T-helper 2 cell (primary cell): ENCODE measurements at places on chromosomes 1 and 21.
A peak's percentile ranks its signal among the peaks of the same experiment; 100 is the strongest.

- DNase-seq, result no peak
These were observed 52.1 kb downstream of the SYDE2 start for GRCh38 chr1:85148524-85149250.

- no peak for DNase-seq
These were observed 416.3 kb upstream of the ESRRG start for GRCh38 chr1:217139513-217139912.

GRCh38 chr1:65195495-65196417 is 47.8 kb downstream of the AK4 start:
- no peak for DNase-seq

DNA sequence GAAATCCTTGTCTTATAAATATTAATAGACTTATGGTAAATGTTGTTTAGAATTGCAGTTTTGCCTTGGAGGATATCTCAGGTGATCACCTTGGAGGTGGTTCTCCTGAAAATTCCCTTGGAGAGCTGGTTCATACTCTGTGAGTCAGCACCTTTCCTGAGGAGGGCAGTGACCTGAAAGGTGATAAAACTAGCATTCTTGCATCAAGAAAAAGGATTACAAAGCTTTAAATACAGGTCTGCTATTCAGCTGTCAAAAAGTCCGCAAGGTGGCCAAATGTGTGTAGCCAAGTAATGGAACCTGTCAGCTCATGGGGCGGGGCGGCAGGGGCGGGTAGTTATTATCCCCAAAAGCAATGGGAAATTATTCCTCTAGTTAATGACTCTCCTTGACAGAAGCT is 52.8 kb upstream of the EDARADD start:
- DNase-seq, result no peak

GRCh38 chr1:34360574-34360973 is 183.9 kb downstream of the C1orf94 start:
- no peak for DNase-seq

GRCh38 chr1:85935234-85935633 is 221.3 kb downstream of the COL24A1 start:
- DNase-seq, result no peak

DNA sequence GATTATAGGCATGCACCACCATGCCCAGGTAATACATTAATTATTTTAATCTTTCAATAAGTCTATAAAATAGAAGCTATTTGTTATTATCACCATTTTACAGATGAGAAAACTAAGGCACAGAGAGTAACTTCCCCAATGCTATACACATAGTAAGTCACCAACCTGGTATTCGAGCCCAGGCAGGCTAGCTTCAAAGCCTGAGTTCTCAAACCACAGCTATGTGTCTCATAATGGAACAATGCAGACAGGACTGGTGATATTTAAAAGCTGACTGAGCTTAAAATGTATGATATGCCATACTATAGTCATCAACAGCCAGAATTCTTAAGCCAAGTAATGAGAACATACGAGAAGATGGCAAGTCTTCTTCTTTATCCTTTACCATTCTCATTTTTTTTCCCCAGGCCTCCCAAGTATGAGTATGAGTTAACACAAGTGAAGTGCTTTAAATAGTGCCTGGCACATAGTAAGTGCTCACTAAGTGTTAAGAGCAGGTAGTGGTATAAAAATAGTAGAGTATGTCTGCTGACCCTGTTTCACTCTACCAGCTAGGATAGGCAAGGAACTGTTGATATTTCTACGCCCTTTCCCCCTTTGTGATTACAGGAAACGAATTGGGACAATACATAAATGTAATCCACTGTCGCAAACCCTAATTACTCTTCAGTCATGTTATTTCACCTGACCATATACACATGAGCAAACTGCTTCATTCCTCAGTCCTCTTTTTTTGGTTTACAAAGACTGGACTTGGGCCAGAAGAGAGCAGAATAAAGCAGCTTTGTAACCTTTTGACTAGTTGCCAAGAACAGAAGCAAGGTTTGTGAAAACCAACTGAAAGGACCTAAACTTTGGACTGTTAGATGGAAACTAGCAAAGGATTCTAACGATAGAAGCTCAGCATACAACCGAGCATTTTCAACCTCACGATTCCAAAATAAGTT is 9.5 kb downstream of the EYA3 start:
- no peak for DNase-seq

- peak; percentile 34 for DNase-seq
These were observed 67.7 kb upstream of the RAB4A start for GRCh38 chr1:229203030-229203751.

GRCh38 chr21:37437376-37438080 is 71.0 kb downstream of the DYRK1A start:
- no peak for DNase-seq

- DNase-seq, result no peak
These were observed 39.9 kb upstream of the SLC16A1 start for GRCh38 chr1:112995890-112996289.

GRCh38 chr1:115238336-115239147 is 99.5 kb downstream of the NGF start:
- DNase-seq, result no peak

DNA sequence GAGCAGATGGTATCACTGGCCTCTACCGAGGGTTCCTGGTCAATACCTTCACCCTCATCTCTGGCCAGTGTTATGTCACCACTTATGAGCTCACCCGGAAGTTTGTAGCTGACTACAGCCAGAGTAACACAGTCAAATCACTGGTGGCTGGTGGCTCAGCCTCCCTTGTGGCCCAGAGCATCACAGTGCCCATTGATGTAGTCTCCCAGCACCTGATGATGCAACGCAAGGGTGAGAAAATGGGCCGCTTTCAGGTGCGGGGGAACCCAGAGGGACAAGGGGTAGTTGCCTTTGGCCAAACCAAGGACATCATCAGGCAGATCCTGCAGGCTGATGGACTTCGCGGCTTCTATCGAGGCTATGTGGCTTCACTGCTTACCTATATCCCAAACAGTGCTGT is 6.1 kb downstream of the SLC25A44 start:
- DNase-seq, result no peak

DNA sequence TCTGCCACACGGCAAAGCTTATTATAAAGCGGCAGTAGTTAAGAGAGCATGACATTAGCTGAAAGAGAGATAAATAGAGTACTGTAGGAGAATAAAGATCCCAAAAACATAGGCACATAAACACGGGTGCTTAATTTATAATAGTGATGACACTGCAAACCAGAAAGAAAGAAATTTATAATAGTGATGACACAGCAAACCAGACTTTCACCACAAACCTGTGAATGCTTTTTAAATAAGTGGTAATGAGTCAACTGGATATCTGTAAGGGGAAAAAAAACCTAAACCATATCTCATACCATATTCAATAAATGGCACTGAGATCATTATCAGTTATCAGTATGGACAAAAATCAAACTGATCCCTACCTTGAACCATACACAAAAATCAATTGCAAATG is 25.5 kb downstream of the USP1 start:
- peak; percentile 60 for DNase-seq

DNA sequence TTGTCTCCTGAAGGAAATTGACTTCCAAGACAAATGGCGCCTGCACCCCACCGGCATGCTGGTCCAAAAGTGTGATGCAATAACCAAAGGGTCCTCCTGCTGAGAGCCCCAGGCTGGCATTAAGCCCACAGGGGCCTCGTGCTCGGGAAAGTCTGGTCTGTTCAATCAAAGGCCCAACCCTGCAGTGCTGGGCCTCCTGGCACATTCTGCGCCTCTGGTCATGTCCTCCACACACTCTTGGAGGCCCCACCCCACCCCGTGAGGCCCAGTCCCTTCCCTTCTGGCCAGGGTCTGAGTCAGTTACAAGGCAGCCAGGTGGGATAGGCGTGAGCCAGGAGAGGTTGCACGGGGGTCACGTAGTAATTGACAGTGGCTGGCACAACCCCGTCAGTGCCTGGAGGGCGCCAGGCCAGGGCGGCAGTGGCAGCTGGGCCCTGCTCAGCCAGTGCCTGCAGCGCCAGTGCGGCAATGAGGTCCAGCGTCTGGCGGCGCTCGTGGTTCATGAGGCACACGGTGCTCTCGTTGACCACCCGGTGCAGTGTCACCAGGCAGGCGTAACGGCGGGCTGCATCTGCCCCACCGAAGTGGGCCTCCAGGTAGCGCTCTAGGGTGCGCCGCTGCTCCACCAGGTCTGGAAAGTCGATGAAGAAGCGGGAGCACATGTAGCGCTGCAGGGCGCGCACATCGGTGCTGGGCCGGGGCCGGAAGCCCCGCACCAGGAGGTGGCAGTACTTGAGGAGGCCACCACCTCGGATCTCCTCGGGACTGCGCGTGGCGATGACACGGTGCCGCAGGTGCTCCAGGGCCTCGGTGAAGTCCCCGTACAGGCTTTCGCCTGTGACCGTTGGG is 6.8 kb downstream of the TENT5B start:
- DNase-seq, result no peak

GRCh38 chr1:247064304-247064703 is 14.3 kb downstream of the ZNF670 start:
- no peak for DNase-seq

DNA sequence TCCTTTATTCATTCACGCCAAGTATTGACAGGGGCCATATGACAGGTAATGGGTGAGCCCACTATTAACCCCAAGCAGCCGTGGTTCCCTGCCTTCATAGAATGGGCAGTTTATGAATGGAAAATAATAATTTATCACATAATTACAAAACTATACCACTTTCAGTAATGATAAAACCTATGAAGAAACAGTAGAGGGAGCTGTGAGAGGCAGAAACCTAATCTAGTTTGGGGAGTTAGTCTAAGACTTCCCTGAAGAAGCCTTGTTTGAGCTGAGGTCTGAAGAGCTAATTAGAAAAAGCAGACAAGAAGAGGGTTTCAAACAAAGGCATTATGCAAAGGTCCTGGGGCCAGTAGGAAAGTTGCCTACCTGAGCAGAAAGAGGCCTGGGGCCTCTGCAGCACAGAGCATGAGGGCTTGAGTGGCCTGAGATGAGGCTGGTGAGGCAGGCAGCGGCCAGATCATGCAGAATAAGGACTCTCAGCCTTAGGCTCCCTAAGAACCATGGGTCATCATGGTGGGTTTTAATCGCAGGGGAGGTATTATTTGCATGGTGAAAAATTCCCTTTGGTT is 142.8 kb downstream of the ATG4C start:
- no peak for DNase-seq

- no peak for DNase-seq
These were observed 9.8 kb downstream of the SYTL1 start for GRCh38 chr1:27351541-27352107.

- no peak for DNase-seq
These were observed 8.8 kb upstream of the RNF223 start for GRCh38 chr1:1082776-1083415.

DNA sequence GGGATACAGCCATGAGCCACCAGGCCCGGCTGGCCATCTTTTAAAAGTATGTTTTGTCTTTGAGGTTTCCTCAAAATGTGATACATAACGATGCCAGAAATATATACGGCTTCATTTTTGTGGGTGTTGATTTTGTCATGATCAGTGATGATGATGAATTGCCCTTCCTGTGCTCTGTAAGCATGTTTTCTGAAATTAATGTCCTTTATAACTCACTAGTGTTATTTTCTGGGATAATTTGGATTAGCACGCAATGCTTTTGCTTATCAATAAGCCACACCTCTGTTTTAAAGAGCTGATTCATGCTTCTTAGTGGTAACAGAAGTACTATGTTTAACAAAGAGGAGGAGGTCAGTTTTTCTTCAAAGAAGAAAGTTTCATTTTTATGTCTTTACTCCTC is 25.6 kb downstream of the PHACTR4 start:
- no peak for DNase-seq

GRCh38 chr1:229342656-229343569 is at the start of gene CCSAP:
Gene CCSAP (minus strand): TSS chr1:229343047. CDS start chr1:229342465, 582 bp downstream.
- peak; percentile 34 for DNase-seq

- DNase-seq, result no peak
These were observed 77.0 kb upstream of the BACE2 start for GRCh38 chr21:41090981-41091380.

DNA sequence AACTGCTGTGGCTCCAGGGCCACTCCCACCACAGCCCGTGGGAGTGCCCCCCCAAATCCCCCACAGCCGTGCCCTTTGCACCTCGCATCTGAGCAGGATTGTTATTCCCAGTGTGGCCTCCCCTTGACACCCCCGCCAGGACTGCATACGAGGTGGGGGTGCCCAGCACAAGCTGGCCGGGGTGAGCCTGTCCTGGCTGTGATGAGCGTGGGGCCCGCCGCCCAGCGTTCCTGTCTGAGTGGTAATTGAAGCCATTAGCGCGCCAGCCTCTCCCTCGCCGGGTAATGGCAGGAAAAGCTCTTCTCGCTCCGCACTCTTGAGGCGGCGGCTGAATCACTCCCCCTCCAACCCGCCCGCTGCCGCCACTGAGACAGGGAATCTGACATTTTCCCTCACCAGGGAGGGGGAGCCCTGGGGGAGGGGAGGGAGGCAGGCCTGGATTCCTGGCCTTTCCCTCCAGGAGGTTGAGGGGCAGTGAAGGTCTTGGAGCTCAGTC is 27.7 kb downstream of the PTPRF start:
- DNase-seq, result no peak
